ENCODE measurements at places on chromosomes 3 and 15. TPM values are rescaled to one million over a fixed set of nuclear protein-coding genes. Genes with fewer than 3 reads are reported as not detected.

Gene KCNMB3
- 0.37 TPM for total RNA-seq

Gene GOLGA8G
- total RNA-seq = not detected

Gene TMEM40
- not detected for total RNA-seq

Gene ACKR2
- 0.24 TPM for total RNA-seq

GRCh38 chr3:14685179-14685578 lies 10.2 kb downstream of the C3orf20 start:
- peaks cover 25% of the 10 kb centered on the region for H3K27me3 ChIP-seq
- no peak overlapping the region for H3K4me3 ChIP-seq
- no peaks in the 10 kb centered on the region for H3K36me3 ChIP-seq
- DNase-seq = no peak

DNA sequence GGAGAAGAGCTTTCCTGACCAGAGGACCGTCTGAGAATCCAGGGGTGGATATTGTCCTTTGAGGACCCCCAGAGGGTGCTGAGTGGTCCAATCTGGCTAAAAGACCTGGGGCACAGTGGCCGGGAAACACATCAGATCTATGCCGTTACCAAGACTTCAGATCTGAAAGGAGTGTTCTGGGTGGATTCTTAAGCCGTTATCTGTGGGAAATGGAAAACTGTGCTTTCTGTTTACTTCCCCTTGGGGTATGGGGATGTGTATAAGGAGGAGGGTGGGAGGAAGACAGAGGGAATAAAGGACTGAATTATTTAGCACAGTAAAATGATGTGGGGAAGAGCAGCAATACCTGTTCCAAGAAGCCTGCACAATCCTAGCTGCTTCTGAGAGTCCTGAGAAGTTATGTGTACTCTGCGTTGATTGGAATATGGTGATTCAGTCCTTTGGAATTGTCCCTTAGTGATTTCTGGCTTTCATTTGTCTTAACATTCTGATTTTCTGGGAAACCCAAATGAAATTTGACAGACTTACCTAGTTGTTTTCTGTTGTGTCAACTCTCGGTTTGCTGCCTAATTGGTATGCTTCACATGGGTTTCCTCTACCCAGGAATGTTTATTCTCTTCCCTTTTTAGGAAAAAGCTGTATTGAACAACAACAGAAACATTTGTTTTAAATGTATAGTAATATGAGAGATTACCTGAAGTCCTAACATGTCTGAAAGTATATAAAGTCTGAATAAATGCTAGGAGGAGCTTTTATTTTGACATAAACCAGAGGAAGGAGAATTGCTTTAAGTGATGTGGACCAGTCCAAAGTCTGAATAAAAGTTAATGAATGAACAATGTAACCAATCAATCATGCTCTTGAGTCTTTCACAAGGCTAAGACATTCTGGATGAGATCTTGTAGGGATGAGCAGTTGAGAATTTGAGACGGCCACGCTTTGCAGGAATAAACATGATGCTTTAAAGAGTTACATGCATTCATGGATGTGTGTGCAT lies 427.1 kb upstream of the C2CD4B start:
- peaks cover 10% of the 10 kb centered on the region for H3K36me3 ChIP-seq
- H3K4me1 ChIP-seq = peaks cover 42% of the 10 kb centered on the region
- H3K27me3 ChIP-seq = peaks cover 3% of the 10 kb centered on the region
- no peak overlapping the region for H3K4me3 ChIP-seq
- H3K27ac ChIP-seq = no peak overlapping the region

Data from HFFc6 (cell line).